ENCODE measurements at places on chromosomes 5 and 9.

DNA sequence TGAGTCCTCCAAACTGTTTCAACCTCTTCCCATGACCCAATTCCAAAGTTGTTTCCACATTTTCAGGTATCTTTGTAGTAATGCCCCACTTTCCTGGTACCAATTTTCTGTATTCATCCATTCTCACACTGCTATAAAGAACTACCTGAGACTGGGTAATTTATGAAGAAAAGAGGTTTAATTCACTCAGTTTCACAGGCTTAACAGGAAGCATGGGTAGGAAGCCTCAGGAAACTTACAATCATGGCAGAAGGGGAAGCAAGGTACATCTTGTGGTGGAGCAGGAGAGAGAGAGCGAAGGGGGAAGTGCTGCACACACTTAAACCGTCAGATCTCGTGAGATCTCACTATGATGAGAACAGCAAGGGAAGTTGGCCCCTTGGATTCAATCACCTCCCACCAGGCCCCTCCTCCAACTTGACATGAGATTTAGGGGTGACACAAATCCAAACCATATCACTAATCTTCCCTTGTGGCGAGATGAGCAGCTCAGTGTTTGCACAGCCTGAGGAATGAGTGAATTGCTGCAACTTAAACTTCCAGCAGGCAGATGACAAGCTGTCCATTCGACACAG, 42.9 kb downstream of the TRIP13 start:
- DNase-seq, result no peak

DNA sequence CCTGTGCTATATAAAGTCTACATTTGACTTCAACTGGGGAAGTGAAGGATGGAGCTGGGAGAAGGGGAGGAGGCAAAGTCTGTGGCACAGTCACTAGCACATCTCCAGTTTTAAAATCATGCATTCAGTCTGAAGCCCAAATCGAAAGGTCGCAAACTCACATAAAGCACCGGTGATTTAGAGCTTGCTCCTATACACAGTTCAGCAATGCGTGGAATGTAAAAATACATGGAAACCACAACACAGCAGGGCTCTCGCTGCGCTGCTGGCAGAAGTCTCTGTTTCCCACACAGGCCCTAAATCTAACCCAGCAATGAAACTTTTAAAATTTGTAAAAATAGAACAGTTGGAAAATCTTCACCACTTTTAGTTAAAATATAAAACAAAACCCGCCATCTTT, 68.2 kb downstream of the EBF1 start:
- DNase-seq, result no peak

DNA sequence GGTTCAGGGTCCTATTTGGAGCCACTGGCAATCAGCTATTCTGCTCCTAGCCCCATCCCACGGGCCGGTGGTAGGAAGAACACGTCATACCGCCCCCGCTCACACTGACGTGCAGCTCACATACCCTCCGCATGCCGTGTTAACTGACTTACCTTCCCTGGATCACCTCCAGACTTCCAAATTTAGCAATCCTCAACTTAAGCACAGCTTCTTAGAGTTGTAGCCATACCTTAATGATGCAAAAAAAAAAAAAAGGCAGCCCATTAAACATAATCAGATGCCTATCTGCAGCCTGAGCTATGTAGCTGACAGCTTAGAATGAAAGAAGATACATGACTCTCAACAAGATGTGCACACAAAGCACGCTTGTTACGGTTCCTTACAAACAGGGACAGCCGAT, 93.0 kb downstream of the IRX2 start:
- no peak for DNase-seq

DNA sequence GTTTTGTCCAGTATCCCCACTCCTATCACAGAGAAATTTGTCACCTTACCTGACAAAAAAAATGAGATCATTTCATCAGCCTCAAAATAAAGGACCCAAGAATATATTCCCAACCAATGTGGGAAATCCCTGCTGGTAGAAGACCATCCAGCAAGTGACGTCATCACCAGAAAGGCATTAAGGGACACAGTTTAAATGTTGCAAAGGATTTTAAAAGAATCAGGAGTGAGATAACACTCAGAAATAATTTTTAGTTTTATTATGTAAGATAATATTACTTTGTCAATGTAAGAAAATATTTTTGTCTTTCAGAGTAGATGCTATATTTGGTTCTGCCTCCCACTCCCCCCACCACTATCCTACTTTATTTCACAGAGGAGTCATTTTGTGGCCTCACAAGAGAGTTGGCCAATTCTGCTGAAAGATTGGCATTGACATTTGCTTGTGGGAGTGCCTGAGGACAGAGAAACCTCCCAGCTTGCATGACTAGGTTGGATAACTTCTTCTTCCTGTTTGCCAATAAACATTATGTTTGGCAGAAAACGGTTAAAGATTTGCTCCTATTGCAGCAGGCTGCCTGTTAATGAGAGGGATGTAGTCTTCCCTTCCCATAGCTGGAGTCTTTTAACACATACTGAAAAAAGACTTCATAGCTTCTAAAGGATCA, 288.6 kb upstream of the DAB2 start:
- DNase-seq, result peak; percentile 38

GRCh38 chr5:6746244-6746643, 33.0 kb downstream of the TENT4A start:
- no peak for DNase-seq

DNA sequence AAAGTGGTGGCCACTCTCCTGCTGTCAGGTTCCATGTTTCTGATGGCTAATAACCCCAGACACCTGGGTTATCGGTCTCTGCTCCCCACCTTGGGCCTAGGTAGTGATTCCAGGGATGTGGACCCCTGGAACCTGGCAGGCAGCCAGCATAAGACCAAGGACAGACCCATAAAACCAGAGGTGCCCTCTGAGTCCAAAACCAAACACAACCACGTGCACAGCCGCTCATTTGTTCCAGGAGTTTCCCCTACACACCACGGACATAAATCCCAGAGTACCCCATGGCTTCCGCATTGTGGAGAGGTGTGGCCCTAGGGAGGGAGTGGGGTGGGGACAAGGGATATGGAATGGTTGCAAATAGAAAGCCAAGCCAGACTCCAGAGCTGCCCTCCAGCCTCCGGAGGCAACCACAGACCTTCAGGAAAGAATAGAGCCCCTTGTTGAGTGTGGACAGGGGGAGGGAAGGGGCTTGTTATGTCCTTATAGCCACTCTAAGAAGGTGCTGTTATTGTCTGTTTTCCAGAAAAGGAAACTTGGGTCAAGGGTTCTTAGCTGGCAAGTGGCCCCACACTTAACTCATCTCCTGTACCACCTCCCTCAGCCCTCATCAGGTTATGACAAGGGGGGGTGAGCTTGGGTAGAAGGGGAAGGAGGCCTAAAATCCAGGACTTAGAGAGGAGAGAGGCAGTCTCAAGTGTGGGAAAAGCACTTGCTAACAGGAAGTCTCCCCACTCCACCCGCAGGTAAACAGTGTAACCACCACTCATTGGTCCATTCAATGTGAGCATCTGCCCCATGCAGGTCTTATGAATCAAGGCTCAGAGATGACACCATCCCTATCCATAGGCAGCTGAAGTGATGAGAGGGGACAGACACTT, 23.6 kb upstream of the CYSTM1 start:
- DNase-seq, result no peak

DNA sequence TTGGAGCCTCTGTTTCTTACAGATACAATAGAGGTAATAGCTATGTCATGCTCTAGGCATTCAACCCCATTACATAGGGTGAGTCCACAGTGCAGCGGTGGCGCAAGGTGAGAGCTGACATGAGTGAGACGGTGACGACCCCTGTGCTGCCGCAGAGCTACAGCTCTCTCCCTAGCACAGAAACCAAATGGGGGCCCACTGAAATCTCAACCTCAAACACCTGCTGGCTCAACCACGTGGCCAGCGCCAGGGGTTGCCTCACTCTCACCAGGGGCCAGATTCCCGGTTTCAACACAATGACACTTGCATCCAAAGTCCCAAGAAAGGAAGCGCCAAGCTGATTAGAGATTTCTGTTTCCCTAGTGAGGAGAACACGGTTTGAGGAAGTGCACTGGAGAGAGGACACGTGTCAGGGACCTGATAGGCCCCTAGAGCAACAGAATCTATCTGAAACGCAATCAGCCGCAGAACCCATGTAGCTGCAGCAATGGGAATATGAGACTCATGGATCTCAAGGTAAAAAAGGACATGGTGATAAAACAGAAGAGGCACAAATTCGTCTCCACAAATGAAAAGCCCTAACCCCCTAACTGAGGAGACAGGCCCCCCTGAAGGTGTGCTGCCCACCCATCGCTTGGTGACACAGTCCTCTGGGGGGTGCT, 114.3 kb downstream of the CRB2 start:
- no peak for DNase-seq

GRCh38 chr5:29263915-29264351, 1929.6 kb upstream of the CDH6 start:
- DNase-seq, result peak; percentile 7

GRCh38 chr5:135973323-135974020, 18.7 kb upstream of the LECT2 start:
- peak; percentile 20 for DNase-seq

DNA sequence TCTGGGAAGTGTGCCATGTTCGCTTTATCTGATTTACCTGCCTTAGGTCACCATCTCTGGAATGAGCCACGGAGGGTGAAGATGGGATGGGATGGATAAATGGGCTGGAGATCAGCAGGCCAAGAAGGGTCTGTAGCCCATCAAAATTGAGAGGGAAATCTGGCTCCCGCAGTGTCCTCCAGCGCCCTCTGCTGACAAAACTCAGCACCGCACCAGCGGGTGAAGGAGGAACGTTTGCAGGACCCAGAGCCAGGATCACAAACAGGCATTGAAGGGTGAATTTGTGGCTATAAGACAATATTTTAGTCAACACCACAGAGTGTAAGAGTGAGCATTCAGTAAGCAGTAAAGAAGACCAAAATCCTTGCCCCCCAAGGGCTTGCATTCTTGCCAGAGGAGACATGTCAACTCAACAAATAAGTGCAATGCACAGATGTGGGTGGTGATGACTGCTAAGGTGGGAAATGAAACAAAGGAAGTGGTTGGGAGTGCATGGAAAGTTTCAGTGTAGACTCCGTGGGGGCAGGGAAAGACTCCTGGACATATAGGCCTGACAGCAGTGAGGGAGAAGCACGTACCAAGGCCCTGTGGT, 124.4 kb downstream of the TENT4A start:
- DNase-seq, result no peak
